Stimulated activated CD4-positive, alpha-beta T cell treated with anti-CD3 and anti-CD28 coated beads, Interleukin-15, amount 100 ng/mL, for 1 hour (primary cell): ENCODE measurements at places on chromosomes 12 and 14.

- DNase-seq: no peak
Observed at GRCh38 chr12:91482231-91482630, 299.6 kb upstream of the DCN start.

GRCh38 chr12:6084969-6085450 is 39.5 kb downstream of the VWF start:
- no peak for DNase-seq

- no peak for DNase-seq
Observed at GRCh38 chr12:67413577-67413976, 144.4 kb downstream of the CAND1 start.

- no peak for DNase-seq
Observed at GRCh38 chr14:35366056-35366451, 38.5 kb downstream of the NFKBIA start.

GRCh38 chr14:50928002-50928635 is 16.2 kb downstream of the PYGL start:
- no peak for DNase-seq

DNA sequence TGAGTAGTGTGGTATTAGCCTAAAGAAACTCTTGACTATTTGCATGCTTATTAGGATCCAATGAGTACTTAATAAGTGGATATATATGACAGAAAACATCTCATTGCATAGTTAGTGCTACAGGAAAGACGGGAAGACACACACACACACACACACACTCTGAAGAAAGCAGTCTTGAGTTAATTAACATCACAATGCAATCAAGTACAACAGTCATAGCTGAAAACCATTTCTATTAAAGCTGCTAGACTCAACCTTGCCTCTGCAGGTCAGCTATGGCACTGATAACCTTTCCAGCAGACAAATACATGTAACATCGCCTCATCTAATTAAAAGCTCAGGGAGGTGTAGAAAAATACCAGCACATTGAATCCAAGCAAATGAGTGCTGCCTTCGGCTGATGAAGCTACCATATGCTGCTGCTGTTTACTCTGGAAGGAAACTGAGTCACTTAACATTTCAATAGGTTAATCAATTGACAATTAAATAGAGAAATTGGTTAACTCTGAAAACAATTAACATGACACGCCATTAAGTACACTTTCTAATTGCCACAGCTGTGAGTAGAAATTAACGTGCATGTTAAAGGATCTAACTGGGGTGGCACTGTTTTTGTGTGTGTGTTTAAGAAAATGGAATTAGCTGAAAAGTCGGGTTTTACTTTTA is 93.2 kb upstream of the OTX2 start:
- no peak for DNase-seq

DNA sequence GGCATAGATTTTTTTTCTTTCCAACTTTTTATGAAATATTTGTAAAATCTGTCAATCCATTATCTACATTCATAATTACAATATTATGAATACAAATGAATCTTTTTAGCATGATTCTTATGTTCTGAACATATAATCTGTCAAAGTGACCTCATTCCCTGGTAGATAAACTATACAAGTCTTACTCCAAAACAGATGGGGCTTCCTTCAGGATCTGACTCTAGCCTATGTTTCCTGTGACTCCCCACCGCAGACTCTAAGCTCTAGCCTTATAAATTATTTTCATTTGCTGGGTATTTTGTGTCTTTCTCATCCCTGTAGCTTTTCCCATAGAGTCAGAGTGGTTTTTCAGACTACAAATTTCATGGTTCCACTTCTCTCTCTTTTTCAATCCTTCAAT is 202.1 kb upstream of the KITLG start:
- DNase-seq: no peak

DNA sequence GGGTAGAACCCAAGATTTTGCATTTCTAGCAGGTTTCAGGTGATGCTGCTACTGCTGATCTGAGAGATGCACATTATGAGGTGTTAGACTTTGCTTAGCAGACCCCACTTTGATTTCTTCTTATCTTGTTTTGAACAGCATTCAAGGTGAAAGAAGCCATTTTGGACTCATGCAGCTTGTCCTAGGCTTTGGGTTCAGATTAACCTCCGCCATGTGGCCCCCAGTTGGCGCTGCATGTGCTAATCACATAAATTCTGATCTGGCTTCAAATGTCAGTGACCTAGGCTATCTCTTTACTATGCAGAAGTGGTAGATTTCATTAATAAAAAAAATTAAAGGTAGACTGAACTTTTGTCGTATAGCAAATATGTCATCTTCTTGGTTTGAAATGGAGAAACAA is 89.8 kb upstream of the DYRK2 start:
- no peak for DNase-seq

- no peak for DNase-seq
Observed at GRCh38 chr12:108307006-108307405, 32.1 kb downstream of the CMKLR1 start.

- DNase-seq: no peak
Observed at GRCh38 chr12:81340910-81341309, 263.0 kb downstream of the ACSS3 start.

GRCh38 chr12:49546481-49546880 is 7.7 kb downstream of the KCNH3 start:
- no peak for DNase-seq

DNA sequence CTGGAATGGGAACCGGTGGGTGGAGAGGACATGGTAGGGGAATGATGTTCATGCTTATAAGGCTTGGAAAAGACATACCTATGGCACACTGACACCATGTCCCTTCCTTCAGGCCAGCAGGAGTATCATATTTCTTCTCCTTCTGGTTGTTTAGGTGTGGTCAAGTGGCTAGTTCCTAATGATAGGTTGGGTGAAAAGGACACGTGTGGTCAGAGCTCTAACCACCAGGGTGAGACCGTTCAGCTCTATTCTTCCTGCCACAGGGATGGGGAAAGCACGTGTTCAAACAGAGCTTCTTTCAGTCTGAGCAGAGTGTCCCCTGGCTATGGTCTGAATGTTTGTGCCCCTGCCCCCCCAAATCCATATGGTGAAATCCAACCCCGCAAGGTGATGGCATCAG is 209.1 kb downstream of the PAX9 start:
- no peak for DNase-seq
